ENCODE measurements at places on chromosomes 4 and X. TPM values are rescaled to one million over a fixed set of nuclear protein-coding genes. Genes with fewer than 3 reads are reported as not detected.

DNA sequence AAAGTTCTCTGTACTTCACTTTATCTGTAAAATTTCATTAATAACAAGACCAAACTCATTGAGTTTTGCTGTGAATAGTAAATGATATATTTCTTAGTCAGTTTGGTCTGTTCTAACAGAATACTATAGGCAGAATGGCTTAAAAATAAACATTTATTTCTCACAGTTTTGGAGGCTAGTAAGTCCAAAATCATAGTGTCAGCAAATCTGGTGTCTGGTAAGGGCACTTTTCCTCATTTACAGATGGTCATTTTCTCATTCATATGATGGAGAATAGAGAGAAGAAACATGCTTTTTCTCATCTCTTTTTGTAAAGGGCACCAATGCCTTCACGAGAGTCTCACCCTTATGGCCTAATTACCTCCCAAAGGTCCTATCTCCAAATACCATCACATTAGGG is 415.1 kb downstream of the FAM133A start:
- no peak for DNase-seq

GRCh38 chr4:158802914-158803313 is 34.1 kb downstream of the FNIP2 start:
- DNase-seq = no peak

DNA sequence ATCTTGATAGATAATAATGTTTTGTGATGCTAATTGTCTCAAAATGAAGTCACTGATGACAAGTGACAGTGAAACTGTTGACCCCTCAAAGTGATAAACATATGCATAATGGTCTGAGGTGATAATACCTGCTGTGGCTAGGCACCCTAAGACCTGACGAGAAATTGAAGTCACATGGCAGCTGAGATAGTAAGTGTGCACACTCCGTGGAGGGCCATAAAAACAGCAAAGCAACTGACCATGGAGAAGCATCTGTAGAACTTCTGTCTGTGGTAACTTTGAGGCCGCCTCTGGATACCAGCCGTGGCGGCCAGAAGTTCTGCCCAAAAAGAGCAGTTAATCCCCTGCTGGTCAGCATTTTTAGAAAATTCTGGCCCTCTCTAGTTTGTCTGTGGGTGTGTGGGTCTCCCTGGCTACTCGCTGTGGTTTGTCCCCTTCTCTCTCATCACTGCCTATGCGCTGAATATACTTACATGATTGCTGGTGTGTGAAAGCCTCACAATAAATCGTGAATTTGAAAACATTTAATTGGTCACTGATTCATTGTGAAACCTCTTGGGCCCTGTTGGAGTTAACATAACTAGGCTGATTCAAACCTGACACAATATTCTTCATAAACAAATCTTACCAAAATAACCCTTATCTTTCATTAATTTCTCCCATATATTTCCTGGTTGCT is 50.6 kb downstream of the CCDC149 start:
- DNase-seq = no peak

- DNase-seq = no peak
Observed at GRCh38 chr4:176635372-176636261, 157.1 kb downstream of the VEGFC start.

DNA sequence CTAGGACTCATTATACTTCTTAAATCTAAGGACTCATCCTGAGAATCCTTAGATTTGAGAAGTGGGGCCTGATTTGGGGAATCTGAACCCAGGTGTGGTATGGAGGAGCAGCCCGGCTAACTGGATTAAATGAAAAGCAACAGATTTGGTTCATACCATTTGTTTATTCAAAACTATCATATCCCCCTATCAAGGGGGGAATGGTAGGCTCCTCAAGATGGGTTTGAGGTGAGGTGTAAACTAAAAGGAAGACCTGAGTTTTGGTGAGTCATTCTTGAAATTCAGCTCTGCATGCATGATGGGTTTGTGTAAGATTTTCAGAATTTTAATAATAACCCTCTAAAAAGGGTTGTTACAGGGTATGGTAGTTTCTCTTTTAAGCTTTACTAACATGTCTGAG is 53.4 kb downstream of the CASP6 start:
- DNase-seq = no peak

DNA sequence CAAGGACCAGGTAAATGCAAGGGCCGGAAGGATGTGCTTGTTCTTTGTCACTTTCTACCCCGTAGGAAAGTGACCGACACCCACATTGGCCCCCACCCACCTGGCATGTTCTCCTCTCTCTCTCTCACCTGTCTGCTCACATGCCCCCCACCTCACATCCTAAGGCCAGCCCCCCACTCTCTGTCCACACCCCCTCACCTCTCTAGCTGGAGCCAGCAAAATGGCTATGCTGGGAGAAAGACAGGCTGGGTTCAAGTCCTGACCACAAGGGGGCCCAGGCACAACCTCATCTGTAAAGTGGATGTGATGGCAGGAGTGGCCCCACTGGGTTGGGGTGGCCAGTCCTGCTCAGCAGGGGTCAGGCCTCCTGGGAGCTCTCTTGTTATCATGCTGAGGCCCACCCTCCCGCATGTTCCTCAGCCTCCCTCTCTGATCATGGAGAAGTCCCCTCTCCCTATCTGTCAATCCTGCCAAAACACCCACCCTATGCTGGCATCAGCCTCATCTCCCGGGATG is 1.7 kb upstream of the PPP2R2C start:
- no peak for DNase-seq

The ARL13A gene
- total RNA-seq = not detected

The RHOH gene
- total RNA-seq = 1.6 TPM

The ARMCX6 gene
- 37.5 TPM for total RNA-seq

GRCh38 chr4:53804719-53805118 is 213.4 kb upstream of the LNX1 start:
- no peak for DNase-seq

DNA sequence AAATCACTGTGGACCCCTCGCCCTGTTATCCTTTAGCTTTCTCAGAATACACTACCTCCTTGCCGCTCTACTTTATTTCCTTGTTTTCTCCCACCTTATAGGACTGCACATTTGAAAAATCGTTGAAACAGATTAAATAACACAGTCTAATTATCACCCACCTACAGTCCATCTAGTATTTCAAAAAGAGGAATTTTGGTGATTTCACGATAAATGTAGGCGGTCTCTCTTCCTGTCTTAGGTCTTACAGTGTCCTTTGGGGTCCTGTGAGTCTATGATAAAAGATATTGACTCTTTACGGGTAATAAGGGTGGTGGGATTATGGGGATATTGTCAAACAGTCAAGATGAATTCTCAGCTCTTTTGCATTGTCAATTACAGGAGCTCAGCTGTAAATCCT is 2.4 kb upstream of the TBL1X start:
- no peak for DNase-seq

The CYLC1 gene
- total RNA-seq = not detected

DNA sequence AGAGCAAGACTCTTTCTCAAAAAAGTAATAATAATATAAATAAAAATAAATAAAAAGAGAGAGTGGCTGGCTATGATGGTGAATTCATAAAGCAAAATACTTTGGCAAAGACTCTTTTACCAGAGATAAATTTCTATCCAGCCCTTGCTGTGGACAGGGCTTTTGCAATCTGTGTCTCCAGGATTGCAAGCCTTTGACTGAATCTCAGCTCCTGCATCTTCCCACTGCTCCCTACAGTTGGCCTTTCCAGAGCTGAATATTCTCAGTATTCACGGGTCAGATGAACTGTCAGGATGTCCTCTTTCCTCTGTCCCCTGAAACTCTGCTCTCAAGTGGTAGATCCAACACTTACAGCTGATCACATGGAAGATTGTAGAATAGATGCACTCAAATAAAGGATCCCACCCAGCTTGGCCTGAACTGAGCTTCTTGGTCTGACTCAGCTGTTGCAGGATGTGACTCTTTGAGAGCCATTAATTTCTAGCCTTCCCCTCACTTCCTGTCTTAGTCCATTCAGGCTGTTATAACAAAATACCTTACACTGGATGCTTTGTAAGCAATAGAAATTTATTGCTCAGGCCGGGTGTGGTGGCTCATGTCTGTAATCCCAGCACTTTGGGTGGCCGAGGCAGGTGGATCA is 123.4 kb upstream of the GUCY1A1 start:
- no peak for DNase-seq

DNA sequence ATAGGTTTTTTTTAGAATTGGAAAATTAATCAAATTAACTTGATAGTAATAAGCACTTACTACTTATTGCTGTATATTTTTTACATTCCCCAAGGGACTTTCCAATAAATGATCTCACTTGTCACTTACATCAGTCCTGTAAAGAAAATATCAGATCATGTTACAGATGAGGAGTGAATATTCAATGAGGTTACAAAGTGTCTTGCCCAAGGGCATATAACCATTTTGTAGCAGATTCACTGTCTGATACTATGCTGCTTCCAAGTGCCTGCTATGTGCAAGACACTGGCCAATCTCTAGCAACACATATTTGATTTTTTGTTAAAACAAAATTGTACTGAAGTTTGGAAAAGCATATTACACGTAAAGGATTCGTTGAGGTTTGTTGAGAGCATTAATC is 1287.7 kb downstream of the FAM133A start:
- no peak for DNase-seq

- no peak for DNase-seq
Observed at GRCh38 chrX:100895365-100896075, 21.4 kb upstream of the NOX1 start.

GRCh38 chrX:104854188-104854587 is 288.2 kb downstream of the IL1RAPL2 start:
- DNase-seq = no peak

The PAGE1 gene
- not detected for total RNA-seq

GRCh38 chrX:69093960-69094871 is 71.0 kb downstream of the PJA1 start:
- DNase-seq = no peak

The XK gene
- 4.2 TPM for total RNA-seq

Data from urinary bladder (tissue), 4 donors.